LoVo (cell line): ENCODE measurements at places on chromosomes 3 and 15.

- DNase-seq: no peak
Observed at GRCh38 chr3:64316971-64317370, 91.7 kb upstream of the PRICKLE2 start.

DNA sequence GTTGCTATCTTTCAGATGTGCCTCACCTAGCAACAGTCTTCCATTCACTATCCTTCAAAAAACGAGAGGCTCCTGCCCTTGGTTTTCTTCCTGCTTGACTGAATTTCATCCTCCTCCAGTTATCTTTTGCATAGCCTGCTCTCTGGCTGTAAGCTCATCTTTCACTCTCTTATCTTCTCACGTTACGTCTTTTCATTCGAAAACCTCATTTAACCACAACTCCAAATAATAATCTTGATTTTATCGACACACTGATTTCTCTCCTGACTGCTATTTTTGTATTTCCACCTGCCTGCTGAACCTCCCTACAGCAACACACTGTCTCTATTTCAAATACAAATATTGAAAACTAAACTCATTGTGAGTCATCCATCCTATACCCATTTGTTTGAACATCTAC lies 230.7 kb upstream of the TMC3 start:
- DNase-seq: no peak

GRCh38 chr3:127709320-127710060 lies 36.7 kb downstream of the ABTB1 start:
- DNase-seq: no peak

DNA sequence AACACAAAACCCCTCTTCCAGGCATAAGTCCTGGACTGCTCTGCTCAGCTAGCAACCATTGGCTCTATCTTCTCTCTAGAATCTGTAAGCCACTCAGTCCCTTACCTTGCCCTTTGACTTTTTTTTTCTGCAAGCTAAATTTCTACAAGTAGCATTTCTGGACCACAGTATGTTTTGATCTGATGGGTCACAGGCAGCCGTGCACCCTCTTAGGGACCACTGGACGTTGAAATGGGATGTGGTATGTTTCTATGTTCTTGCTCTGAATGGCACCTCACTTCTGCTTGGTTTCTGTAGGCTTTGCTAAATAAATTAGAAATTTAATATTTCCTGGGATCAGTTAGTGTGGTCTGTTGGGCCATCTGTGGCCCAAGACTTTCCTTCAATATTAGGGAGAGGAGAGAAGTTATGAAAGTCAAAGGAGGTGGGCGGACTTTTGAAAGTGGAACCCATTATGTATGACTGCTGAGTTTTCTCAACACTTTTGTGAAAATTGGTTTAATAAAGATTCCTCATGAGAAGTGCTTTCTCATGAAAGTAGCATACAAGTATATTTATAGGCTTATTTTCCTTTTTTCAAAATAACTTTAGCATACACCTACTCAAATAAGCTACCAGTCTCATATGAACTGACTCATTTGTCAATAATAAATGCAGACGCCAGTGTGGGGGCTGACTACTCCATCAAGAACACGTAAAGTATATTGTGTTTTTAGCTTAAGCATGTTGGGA lies 18.4 kb upstream of the TIPARP start:
- DNase-seq: no peak

- no peak for DNase-seq
Observed at GRCh38 chr15:99706557-99707303, 26.5 kb downstream of the LYSMD4 start.

- DNase-seq: no peak
Observed at GRCh38 chr3:197468866-197469382, 86.8 kb downstream of the BDH1 start.

GRCh38 chr3:72473156-72473555 lies 375.1 kb downstream of the SHQ1 start:
- DNase-seq: no peak

- no peak for DNase-seq
Observed at GRCh38 chr3:123546133-123546755, 38.6 kb downstream of the HACD2 start.

DNA sequence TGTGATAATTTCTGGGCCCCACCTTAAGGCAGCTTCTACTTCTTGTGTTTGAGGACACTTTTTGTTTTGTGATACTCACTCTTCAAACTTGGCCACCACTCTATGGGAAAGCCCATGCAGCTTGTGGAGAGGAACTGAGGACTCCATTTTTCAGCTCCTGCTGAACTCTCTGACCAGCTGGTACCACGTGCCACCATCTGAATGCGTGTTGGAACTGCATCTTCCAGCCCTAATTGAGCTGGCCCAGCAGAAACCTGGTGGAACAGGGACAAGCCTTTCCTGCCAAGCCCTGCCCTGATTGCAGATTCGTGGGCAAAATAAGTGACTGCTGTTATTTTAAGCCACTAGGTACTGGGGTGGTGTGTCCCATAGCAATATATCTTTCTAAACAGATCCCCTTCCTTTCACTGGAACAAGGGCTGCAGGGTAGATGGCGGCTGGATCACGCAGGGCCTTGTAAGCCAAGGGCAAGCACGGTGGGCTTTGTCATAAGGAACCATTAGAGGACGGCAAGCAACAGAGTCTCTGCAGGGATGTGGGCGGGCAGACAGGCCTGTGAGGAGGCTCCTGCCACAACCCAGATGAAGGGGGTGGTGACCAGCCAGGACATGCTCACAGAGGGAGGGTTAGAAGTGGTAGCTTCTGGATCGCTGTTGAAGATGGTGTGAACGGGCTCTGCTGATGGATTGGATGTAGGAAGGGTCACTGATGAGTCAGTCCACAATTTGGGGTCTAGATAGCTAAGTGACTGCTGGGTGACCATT lies 9.5 kb downstream of the H1-8 start:
- DNase-seq: no peak

GRCh38 chr3:175941352-175941751 lies 1082.2 kb downstream of the NAALADL2 start:
- DNase-seq: no peak

GRCh38 chr3:131540143-131540542 lies 37.4 kb upstream of the MRPL3 start:
- DNase-seq: no peak

GRCh38 chr3:4739289-4740236 lies 239.7 kb upstream of the BHLHE40 start:
- no peak for DNase-seq

DNA sequence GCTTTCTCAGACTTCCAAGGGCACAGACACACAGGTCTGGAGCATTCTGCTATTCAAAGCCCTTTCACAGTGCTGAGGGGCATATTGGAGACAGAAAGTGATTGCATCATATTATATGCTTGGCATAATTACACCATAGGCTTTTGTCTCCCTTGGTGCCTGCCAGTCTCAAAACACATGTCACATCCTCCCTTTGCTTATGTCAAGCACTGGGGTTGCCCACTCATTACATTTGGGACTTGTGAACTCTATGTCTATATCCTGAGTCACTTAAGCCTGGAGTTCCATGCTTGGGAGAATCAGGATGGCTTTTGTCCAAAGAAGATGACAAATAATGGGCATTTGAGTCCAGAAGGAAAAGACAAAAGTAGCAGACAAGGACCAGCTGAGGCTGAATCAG lies 12.3 kb upstream of the PDZRN3 start:
- no peak for DNase-seq

GRCh38 chr15:43939070-43939469 lies 112.3 kb downstream of the WDR76 start:
- peak; percentile 19 for DNase-seq

DNA sequence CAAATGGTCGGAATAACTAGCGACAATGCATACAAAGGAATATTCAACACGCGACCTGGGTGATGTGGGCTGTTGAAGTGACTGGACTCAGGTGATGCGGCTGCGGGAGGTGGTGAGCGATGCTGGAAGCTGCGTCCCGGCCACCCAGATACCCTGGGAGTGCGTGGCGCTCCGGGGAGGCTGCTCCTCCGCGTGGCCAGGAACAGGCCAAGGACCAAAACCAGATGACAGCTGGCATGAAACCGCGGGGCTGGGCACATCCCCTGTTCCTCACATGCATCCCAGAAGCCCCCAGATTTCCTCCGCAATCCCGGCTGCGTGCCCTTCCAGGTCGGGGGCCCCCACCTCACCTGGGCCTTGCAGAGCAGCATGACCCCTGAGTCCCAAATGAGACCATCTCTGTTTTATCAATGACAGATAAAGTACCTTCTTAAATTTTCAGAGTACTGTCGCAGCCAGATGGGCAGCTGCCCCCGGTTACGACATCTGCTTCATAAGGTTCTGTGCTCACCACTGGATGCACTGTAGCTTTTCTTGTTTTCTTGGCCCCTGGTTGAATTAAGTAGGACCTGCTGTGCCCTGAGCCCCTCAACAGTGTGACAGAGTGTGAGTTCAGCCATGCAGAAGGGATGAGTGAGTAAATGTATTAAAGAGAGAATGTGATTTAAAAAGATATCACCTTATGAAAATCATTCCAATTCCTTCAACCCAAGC lies 278.2 kb downstream of the GABRG3 start:
- no peak for DNase-seq

DNA sequence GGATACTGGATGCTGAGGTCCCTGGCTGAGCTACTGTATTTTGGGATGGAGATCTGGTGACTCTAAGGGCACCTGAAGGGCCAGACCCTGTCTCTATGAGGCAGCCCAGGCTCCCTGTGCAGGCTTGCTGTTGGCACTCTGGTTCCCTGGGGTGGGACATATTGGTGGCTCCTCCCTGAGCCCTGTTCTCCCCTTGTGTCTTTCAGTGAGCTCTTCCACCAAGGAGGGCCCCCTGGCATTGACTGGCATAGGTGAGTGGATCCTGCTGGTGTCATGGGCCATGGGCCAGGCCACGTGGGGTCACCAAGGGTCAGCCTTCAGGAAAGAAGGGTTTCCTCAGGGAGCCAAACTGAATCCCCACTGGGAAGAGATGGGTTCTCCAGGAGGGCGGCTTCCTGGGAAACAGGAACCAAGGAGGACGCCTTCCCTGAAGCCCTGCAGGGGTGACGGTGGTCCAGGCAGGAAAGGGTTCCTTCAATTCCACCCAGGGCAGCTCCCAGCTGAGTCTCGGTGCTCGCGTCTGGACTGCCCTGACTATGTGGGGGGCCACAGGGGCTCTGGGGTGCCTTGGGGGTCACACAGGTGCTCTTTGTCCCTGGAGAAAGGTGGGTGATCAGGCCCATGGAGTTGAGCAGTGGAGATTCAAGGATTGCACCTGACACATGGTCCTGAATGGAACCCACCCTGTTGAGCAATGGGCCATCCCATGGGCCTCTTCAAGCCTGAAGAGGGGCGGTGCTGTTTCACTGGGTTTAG lies 220.4 kb downstream of the SNRPN start:
- DNase-seq: no peak

DNA sequence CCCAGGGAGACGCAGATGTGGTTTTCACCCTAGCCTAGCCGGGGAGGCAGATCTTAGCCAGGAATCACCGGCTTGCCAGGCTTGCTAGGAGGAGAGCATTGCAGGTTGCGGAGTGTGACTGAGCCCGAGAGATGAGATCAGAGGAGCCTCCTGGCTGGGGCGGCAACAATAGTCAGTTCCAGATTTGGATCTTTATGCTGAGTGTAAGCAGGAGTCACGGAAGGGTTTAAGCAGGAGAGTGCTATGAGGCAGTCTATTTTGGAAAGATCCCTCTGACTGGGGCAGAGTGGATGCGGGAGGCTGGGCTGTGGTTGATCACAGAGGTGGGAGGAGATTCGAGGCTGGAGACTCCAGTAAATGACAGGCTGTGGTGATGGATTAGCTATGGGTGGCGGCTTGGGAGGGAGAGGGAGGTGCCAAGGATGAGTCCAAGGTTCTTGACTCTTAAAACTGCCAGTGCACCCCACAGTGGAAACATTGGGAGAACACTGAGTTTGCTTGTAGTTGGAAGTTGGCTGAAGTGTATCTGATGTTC lies 10.4 kb upstream of the BAHD1 start:
- no peak for DNase-seq

- DNase-seq: no peak
Observed at GRCh38 chr15:73957785-73958184, 31.5 kb downstream of the LOXL1 start.

GRCh38 chr3:88742106-88742505 lies 365.3 kb upstream of the EPHA3 start:
- DNase-seq: no peak

DNA sequence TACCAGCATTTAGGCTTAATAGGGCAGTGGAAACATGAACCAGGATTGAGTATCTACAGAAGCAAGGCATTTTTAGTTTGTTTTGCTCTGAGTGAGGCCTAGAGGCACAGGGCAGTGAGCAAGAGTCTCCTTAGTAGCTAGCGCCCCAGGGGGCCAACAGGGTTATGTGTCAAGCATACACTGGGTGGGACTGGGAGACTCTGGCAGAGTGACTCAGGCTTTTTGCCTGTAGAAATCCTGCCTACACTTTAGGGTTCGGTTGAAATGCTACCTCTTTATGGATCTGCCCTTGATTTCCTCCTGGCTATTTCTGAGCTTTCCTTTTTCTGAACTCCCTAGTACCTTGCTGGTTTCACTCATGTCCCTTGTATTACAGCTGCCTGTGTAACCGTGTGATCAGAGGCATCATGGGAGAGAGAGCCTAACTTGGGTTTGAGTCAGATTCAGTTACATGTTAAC lies 72.2 kb downstream of the TOP2B start:
- peak; percentile 42 for DNase-seq

DNA sequence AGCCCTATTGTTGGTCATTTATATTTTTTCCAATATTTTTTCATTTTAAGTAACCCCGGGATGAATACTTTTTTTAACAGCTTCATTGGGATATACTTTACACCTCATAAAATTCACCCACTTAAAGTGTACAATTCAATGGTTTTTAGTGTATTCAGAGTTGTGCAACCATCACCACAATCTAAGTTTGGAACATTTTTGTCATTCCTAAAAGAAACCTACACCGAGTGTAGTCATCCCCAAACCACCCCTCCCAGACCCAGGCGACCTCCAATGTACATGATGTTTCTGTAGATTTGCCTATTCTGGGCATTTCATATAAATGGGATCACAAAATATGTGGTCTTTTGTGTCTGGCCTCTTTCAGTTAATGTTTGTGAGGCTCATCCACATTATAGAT lies 118.3 kb upstream of the FRMD4B start:
- no peak for DNase-seq

- DNase-seq: no peak
Observed at GRCh38 chr3:88000853-88001252, 58.0 kb downstream of the CGGBP1 start.

DNA sequence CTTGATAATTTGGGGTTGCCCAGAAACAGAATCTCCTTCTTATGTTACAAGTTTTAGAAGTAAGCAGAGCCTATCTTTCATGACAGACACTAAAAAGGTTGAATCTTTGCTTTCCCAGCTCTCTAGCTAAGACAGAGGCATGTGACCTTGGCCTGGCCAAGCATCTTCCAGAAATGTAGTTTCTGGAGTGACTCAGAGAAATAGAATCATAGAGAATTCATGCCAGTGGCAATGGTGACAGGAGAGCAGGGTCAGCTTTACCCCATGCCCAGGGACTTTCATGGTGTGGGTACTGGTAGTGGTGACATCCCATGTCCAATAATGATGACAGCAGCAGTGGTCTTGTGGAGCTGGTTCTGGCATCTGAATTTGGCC lies 4.0 kb upstream of the PARP6 start:
- no peak for DNase-seq

- DNase-seq: no peak
Observed at GRCh38 chr3:122355612-122356011, 27.4 kb downstream of the MIX23 start.

- DNase-seq: no peak
Observed at GRCh38 chr3:107892955-107893624, 197.7 kb downstream of the CD47 start.

GRCh38 chr3:21573291-21573690 lies 177.7 kb downstream of the ZNF385D start:
- no peak for DNase-seq
